Panc1 (cell line): ENCODE measurements at places on chromosomes 3 and 15. TPM values are rescaled to one million over a fixed set of nuclear protein-coding genes. Genes with fewer than 3 reads are reported as not detected.

Gene ZDHHC19
- 0.33 TPM for total RNA-seq

- no peak overlapping the region for H3K4me3 ChIP-seq
- DNase-seq, result no peak
- peaks cover 4% of the 10 kb centered on the region; the same call in 1 of the 2 replicates for H3K4me1 ChIP-seq
- H3K27me3 ChIP-seq, result no peaks in the 10 kb centered on the region
Observed at GRCh38 chr3:12807601-12808359, 11.3 kb downstream of the CAND2 start.

GRCh38 chr3:194348354-194348753 is 2.8 kb downstream of the CPN2 start:
- no peak for DNase-seq
- H3K27ac ChIP-seq, result no peak overlapping the region
- H3K4me3 ChIP-seq, result no peak overlapping the region
- no peaks in the 10 kb centered on the region for H3K36me3 ChIP-seq
- no peaks in the 10 kb centered on the region for H3K27me3 ChIP-seq
- H3K4me1 ChIP-seq, result peaks cover 11% of the 10 kb centered on the region; the same call in 1 of the 2 replicates

DNA sequence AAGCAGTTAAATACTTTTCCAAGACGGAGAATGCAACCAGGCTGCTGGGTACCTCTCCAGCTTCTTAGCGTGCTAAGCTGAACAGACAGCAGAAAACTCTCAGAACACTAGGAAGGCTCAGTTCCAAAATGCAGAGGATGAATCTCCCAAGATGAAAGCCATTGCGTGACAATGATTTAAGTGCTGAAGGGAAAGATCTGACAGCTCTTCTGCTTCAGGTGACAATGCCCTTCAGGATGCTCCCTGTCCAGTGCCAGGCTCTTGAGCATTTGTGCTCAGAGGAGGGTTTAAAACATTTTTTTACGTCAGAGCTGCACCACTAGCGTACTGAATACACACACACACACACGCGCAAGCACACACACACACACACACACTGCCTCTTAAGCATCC is 26.3 kb downstream of the ARHGEF3 start:
- no peak overlapping the region for H3K27ac ChIP-seq
- DNase-seq, result no peak
- peaks cover 4% of the 10 kb centered on the region; the same call in 1 of the 2 replicates for H3K4me1 ChIP-seq
- H3K36me3 ChIP-seq, result no peaks in the 10 kb centered on the region
- H3K4me3 ChIP-seq, result no peak overlapping the region

- no peaks in the 10 kb centered on the region for H3K36me3 ChIP-seq
- DNase-seq, result no peak
- H3K4me1 ChIP-seq, result no peaks in the 10 kb centered on the region
Observed at GRCh38 chr3:195467641-195468390, 25.0 kb upstream of the ACAP2 start.

Gene MELTF
- total RNA-seq, result 18.7 TPM
